ENCODE measurements at places on chromosomes 5 and 9.

- DNase-seq, result no peak
Measured at GRCh38 chr5:148206620-148207019, 3.8 kb downstream of the SPINK6 start.

- DNase-seq, result no peak
Measured at GRCh38 chr9:121634329-121635261, 16.8 kb upstream of the DAB2IP start.

DNA sequence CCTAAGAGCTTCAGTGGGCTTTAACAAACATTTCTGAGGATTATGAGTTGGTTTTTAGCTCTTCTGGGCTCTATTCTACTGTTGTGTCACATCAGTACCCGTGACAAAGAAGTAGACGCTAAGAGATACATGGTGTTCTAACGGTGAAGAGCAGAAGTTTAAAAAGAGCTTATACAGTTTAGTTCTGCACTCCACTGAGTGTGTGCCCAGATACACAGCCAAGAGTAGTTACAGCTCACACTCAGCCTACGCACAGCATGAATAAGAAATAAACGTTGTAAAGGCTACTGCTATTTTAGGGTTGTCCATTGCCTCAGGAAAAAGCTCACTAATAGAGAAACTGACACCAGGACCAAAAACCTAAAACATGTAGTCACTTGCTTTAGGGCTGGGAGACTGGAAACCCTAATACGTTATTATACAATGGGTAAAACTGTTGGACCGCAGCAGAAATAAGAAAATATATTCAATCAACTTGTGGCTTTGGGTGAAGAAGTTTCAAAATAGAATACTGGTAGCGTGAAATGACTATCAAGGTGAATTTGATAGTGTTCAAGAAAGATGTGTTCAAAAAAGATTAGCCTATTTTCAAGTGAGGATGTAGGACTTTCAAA is 34.7 kb downstream of the PSIP1 start:
- DNase-seq, result no peak

DNA sequence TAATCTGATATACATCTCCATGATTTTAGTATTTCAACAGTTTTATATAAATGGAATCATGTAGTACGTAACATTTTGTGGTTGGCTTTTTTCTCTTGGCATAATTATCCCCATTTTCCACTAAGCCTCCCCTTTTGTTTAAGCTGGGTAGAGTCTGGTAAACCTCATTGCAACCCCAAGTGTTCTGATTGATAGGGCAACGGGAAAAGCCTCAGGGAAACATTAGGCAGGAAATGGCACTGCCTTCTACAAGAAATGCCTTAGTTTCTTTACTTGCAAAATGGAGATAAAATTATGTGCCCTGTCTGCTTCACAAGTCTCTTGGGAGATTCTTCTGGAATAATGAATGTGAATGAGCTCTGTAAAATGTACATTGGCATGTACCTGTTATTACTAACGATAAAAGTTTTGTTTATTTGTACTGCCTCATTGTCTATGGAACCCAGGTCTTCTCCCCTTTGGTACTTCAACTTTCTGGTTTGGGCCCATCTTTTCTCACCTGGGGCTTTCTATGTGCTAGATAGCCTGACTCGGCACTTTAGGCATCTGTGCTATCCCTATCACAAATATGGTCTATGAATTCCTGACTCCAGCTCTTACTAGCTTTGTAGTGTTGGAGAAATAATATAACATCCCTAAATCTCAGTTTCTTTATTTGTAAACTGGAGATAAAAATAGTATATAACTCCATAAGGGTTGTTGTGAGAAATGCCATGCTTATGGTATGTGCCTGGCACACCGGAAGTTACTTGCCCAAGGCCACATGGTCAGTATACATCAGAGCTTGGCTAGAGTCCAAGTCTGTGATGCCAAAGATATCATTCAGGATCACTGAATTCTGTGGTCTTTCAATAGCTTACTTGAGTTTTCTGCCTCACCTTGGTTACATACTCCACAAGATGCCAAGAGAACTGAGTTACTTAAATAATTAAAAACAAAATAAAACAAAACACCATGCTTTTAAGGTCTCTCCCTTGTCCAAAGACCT is 48.2 kb upstream of the ZNF169 start:
- no peak for DNase-seq

GRCh38 chr9:101673642-101674041 is 64.8 kb downstream of the GRIN3A start:
- DNase-seq, result no peak

DNA sequence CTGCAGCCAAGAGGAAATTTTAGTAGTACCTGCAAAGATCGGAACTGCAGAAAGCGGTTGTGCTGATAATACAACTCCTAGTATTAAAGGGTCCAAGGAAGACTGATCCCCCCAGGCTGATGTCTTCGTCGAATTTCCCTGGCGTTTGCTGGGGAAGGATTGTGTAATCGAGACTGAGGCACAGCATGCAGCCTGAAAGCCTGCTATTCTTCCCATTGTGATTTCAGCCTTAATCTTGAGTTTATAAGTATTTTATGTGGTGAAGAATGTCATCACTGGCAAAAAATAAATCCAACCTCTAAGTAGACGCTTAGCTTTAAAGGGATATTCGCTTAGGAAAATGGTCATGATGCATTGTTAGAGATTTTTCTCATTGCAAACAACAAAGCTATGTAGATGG is 21.3 kb upstream of the LMX1B start:
- DNase-seq, result no peak

- DNase-seq, result no peak
Measured at GRCh38 chr9:113979343-113980127, 98.6 kb downstream of the AMBP start.

DNA sequence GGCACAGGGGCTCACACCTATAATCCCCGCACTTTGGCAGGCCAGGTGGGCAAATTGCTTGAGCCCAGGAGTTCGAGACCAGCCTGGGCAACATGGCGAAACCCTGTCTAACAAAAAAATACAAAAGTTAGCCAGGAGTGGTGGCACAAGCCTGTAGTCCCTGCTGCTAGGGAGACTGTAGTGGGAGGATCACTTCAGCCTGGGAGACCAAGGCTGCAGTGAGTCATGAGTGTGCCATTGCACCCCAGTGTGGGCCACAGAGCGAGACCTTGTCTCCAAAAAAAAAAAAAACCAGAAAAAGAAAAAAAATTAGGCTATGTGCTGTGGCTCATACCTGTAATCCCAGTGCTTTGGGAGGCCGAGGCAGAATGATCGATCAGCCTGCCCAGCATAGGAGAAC is 58.5 kb upstream of the EIF4EBP3 start:
- no peak for DNase-seq

DNA sequence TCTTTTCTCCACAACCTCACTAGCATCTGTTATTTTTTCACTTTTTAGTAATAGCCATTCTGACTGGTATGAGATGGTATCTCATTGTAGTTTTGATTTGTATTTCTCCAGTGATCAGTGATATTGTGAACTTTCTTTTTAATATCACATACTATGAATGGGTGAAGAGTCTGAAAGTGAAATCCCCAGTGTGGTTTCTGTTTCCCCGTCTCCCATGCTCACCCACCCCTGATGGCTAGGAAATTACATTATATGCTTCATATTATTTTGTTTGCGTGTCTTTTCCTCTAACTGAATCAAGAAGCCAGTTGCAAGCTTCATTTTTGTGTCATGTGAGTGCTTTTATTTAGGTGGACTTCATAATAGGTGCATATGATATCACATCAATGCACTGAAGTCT is 171.1 kb downstream of the ARHGAP26 start:
- DNase-seq, result no peak

DNA sequence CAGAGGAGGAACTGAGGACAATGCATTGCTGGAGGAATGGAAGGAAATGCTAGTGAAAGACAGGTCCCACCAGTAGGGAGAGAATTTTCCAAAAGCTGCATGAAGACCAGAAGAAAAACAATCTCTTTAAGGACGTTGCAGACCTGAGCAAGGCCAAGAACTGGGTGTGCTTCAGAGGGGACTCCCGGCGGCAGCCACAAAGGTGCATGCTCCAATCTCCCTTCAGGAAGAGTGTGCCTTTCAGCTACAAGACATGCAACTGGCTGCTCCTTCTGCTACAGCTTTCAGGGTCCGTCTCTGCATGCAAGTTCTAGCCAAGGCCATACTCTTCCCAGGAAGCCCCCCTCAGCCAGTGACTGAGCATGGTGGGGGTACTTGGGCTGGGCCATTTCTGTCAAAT is 62.9 kb downstream of the SFXN1 start:
- DNase-seq, result no peak

DNA sequence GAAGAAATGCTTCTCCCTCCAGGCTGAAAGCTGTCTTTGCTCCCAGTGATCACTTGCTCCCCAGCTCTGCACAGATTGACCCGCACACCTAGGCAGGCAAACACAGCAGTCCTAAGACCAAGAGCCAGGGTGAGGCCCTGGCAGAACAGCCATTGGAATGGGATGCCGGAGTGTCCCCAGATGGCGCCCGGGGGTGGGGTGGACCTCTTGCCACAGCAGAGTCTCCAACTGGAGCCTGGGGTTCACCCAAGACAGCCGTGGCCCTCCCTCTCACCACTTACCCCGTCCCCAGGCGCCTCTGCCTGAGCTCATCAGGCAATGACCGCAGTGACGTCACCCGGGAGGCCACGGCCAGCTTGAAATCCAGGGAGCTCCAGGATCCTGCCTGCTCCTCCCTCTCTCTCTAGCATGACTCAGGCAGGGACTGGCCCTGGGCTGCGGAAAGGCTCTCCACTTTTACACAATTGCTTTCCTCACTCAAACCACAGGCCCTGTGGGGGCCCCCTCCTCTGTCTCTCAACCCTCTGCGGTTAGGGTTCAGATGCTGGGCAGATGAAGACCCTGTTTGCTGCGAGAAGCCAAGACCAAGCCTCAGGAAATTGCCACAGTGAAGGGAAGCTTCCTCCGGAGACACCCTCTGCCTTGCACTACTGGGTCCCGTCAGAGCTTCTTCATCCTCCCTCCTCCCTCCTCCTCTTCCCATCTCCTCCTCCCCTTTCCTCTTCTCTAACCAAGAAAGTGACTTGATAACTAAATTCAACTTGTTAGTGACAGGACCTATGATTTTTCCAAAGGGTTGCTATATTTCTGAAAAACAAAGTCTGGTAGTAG is 24.3 kb upstream of the PTGES start:
- peak; percentile 98 for DNase-seq

- DNase-seq, result no peak
Measured at GRCh38 chr5:132227485-132228240, at the start of gene P4HA2. P4HA2 (minus strand) TSS chr5:132227853; CDS start chr5:132218626, 9,227 bp downstream.

DNA sequence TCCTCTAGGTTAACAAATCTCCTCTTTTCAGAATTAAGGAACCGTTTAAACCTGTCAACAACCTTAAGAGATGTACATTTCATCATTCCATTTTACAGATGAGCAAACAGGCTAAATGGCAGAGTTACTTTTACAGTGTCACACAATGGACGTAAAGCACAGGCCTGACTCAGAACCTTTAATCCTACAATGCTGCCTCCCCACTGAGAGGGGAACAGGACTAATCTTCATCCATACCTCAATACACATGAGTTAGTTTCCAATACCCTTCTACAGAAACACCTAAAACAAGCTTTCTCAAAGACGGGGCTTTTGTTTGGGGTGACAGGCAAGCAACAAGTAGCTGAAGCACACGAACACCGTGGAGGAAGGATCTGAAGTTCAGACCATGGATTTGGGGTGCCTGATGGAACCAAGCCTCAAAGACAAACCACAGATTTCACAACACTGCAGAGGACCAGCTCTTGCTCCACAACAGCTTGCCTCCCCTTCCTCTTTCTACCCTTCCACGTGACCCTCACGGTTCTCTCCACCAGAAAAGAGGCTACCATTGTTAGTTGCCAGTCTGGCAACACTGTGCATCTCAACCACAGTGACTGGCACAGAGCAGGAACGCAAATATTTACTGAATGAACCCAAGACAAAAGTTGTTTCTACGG is 1.8 kb downstream of the RNF130 start:
- DNase-seq, result no peak

- no peak for DNase-seq
Measured at GRCh38 chr5:172173564-172174153, 14.4 kb downstream of the STK10 start.

DNA sequence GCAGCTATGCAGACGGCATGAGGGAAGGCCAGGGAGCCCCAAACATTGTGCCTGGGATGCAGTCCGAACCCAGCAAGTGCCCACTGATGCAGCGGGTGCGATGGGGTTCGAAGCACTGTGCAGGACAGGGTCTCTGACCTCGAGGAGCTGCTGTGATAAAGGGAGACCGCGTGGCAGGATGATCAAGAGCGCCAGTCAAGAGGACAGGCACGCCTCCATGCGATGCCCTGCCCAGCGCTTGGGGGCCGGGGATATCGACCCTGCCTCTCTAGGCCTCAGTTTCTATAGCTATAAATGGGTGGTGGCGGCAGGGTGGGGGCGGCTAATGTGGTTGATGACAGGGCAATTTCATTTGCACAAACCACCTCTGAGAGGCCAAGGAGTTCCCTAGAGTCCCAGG is 84.7 kb upstream of the BARHL1 start:
- no peak for DNase-seq

DNA sequence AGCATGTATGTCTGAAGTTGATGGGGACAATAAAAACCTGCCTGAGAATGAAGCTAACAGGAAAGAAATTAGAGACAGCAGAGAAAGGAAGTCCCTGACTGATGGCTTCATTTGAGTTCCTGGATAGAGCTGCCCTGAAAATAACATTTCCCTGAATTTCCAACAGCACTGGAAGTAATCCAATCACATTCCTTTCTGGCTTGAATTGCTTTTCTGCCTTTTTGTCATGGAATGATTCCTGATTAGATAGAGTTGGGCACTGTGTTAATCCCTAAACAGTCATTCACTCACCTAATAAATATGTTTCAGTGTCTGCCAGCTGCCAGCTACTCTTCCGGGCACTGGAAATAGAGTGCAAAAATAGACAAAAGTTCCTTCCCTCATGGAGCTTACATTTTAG is 30.0 kb upstream of the SH3RF2 start:
- DNase-seq, result no peak

DNA sequence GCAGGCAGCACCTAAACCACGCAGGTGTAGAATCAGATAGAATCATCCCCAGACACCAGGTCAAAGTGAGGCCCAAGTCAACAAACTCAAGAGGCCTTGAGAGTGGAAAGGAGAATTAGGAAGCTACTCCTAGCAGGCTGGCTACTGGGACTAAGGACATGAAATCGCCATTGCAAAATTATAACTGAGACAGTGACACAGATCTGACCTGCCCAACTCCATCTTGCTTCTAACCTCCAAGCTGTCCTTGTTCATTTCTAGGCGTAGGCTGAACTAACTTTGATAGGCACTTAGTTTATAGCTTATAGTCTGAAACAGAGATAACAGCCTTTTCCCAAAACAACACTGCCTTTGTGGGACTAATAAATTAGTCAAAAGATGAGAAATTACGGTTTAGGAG is 52.8 kb downstream of the ACTL7B start:
- no peak for DNase-seq

DNA sequence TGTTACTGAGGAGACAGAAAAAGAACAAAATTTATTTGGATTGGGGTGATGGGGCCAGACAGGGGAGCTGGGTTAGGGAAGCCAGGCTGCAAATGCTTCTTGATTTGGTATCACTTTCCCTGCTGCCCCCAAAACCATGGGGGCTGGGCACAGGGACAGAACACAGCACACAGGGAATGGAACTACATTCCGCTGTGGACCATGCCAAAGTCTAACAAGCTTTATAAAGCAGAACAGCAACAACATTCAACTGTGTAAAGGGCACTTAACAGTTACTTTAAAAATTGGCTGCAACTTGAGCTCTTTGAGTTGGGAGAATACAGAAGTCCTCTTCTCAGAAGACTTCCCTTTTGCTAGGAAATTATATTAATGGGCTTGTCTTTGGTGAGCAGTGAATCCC is 23.8 kb downstream of the C5orf58 start:
- DNase-seq, result no peak
